Suppressor macrophage (primary cell): ENCODE measurements at places on chromosomes 2 and 18.

- no peak for DNase-seq
Observed at GRCh38 chr2:16178551-16179130, 238.3 kb downstream of the MYCN start.

DNA sequence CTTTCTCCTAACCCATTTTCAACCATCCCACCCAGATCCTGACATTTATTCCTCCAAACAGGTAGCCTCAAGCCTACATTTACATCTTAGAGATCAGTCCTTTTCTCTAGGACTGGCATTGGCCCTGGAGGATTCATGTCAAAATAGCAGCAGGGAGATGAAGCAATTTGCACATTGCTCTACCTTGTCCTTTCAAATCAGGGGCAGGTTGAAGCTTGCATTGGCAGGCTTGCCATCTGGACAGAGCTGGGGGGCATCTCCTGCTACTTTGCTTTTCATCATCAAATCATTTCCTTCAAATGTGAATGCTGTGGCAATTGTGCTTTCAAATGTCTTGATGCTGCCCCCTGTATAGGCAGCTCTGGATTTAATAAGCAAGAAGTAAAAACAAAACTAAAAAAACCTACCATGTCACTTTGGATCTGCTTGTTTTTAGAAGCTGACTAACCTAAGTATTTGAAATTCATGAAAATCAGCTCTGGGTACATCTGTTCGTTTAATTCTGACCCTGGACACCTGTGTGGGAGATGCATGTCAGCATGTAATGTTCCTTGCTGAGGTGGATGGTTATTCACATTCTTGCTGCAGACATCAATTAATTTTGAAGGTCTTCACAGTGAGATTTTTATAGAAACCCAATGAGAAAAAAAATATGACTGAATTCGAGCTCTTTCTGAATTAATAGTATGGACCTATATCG lies 47.9 kb downstream of the KIF5C start:
- DNase-seq, result no peak

DNA sequence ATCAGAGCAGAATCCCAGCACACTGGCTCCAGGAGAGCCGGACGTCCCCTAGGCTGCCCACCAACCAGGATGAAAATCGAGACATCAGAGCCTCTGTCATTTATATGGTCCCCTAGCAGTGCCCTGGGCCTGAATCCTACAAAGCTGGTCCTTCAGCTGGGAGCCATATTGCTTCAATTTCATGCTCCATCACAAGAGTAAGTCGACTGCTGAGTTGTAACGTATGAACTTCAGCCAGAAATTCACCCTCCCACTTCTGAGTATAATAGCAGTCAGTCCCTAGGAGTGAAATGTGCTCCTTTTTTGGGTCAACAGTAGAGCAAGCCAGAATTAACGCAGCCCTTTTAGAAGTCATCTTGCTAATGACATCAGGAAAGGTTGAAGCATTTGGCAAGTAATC lies 126.4 kb downstream of the CCBE1 start:
- no peak for DNase-seq

DNA sequence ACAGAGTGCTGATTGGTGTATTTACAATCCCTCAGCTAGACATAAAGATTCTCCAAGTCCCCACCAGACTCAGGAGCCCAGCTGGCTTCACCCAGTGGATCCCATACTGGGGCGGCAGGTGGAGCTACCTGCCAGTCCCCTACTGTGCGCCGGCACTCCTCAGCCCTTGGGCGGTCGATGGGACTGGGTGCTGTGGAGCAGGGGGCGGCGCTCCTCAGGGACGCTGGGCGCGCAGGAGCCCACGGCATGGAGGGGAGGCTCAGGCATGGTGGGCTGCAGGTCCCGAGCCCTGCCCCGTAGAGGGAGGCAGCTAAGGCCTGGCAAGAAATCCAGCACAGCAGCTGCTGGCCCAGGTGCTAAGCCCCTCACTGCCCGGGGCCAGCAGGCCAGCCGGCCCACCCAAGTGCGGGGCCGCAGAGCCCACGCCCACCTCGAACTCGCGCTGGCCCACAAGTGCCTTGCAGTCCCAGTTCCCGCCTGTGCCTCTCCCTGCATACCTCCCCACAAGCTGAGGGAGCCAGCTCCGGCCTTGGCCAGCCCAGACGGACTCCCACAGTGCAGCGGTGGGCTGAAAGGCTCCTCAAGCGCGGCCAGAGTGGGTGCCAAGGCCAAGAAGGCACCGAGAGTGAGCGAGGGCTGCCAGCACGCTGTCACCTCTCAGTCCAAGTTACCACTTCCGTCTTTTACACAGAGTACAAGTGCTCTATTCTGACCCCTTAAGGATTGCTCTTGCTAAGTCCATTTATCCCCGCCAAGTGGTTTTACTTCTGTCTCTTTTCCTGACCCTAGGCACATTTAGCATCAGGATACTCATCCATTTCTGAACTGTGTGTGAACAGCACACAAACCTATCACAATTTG lies 1.7 kb upstream of the RPE start:
- DNase-seq, result no peak

DNA sequence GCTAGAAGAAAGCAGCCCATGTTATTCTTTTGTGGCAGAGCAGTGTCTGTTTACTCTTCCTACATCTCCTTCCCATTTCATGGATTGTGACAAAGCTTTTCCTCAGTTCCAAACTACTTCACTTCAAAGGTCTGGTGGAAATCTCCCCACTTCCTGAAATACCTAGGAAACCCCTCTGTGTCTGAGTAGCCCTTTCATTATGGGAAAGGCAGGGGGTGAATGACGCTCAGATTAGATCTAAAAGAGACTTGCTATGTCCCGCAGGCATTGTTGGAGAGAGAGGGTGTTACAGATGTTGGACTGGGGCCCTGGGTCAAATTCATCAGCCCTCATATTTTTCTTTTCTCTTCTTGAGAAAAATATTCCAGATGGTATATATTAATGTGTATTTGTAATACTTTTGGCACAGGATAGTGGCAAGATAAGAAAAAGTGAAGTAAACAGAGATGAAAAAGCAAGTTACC lies 675.0 kb downstream of the IRS1 start:
- no peak for DNase-seq

DNA sequence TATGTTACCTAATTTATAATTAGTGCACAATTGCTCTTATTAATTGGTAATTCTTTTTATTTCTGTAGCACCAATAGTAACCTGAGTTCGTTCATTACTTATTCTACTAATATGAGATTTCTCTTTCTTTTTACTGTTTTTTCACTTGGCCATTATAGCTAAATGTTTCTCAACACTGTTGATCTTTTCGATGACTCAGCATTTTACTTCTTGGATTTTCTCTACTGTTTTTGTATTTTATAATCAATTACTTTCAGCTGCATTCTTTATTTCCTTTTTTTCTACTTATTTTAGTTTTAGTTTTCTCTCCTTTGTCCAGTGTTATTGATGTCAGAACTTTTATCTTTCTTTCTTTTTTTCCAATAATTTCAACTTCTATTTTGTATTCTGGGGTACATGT lies 589.4 kb upstream of the SOX11 start:
- no peak for DNase-seq

GRCh38 chr2:205765151-205765550 lies 82.8 kb downstream of the NRP2 start:
- no peak for DNase-seq

DNA sequence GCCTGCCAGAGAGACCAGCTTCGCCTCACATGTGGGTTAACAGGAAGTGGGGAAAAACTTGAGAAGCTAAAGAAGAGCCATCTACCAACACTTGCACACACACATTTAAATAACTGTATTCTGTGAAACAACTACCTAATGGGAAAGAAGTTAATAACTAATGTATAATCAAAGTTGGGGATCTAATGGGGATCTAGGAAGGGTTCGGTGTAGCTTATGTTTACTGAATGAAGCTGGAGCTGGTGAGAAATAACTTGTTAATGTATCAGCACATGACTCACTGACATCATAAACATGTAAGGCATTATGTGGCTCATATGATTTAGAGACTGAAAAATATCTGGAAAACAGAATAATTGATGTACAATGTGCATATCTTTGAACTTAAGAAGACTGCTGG lies 421.3 kb upstream of the NXPH2 start:
- no peak for DNase-seq

GRCh38 chr2:208040199-208041171 lies 15.2 kb upstream of the PLEKHM3 start:
- peak; percentile 88 for DNase-seq

- DNase-seq, result no peak
Observed at GRCh38 chr18:36513556-36513955, 216.0 kb downstream of the FHOD3 start.

- peak; percentile 87 for DNase-seq
Observed at GRCh38 chr2:101205521-101206479, 46.9 kb upstream of the CNOT11 start.

DNA sequence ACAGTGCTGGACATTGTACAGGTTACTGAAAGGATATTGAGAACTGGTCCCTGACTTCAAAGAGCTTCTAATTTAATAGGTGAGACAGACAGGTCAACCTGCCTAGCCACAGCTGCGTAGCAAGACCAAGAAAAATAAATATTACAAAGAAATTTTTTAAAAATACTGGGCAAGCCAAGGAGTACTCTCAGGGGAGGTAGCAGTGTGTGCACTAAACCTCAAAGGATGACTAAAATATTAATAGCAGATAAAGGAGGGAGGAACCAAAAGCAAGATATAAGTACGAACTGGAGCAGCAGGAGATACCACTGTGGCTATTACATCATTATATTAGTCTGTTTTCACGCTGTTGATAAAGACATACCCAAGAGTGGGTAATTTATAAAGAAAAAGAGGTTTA lies 14.9 kb downstream of the SCG2 start:
- no peak for DNase-seq

- peak; percentile 71 for DNase-seq
Observed at GRCh38 chr2:7242189-7242867, 325.1 kb downstream of the RNF144A start.

DNA sequence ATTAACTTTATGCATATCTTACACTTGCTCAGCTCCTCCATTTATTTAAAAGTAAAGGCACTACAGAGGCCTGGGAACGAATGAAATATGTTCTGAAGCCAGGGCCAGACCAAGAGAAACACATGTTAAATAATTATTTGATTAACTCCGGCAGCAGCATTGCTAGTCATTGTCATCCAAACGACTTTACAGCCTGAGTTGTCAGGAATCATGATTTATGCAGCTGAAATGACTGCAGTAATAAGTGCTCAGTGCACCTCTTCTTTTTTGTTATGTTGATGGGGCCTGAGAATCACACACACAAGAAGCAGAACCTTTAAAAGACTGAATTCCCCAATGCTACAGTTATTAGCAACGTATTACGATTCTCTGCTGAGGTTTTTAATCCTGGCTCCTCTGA lies 58.9 kb downstream of the EPHA4 start:
- DNase-seq, result no peak

- DNase-seq, result no peak
Observed at GRCh38 chr2:182066400-182067087, 80.9 kb downstream of the PPP1R1C start.

- no peak for DNase-seq
Observed at GRCh38 chr2:120538691-120539423, 192.9 kb downstream of the INHBB start.

GRCh38 chr2:202165945-202166344 lies 72.5 kb downstream of the SUMO1 start:
- DNase-seq, result peak; percentile 30

DNA sequence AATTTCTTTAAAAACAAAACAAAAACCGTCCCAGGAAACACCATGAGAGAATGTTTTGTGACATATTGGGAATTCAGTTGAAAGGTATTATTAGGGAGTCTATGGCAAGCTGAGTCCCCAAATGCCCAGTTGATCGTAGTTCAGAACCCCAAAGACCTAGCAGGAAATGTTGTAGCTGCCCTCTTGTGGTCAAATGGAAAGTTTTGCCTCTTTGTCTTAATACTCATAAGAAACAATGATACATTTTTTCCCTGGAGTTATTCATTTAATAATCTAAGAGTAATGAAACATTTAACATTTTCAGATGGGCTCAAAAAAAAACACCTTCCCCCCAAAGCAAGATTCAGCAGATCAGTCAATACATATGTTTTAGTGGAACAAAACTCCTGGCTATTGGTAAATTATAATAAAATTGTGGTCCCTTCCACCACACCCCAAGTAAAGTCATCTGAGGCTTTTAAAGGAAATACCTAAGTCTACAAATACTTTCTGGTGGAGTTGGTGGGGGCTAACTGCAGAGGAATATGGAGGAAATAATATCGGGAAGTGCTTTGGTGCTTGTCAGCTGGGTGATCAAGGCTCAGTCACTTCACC lies 37.8 kb upstream of the EFEMP1 start:
- peak; percentile 52 for DNase-seq
